Stimulated activated CD8-positive, alpha-beta memory T cell treated with anti-CD3 and anti-CD28 coated beads, Interleukin-2, amount 100 ng/mL, for 1 hour (primary cell): ENCODE measurements at places on chromosomes 4 and X.

DNA sequence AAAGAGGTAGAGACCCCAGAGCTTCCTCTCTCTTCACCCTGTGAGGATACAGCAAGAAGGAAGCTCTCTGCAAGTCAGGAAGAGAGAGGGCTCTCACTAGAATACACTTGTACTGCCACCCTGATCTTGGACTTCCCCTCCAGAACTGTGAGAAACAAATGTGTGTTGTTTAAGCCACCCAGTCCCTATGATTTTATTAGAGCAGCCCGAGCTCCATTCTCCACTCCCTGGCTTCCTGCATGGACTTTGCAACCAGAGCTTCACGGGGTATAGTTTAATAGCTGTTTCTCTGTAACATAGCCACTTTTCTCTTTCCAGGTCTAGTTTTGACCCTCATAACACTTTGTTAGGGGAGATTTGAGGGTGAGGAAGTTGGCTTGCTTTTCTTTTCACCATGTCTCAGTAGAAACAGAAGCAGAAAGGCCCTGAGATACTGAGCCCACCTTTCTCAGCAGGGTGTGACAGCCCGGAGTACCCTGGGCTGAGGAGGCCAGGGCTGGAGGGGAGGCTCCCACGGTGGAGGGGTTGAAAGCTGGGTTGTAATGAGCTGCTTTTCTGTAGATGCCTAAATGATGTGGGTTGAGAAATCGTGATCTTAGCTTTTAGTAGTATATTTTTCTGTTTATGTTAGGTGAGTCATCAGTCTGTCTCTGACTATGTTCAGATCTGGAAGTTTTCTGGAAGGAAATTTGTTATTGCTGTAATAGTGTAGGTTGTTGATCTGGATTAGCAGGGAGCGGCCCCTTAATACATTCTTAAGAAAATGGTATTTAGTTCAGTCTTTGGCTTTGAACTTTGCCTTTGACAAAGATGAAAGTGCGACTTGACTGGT lies 118.6 kb downstream of the PTTG2 start:
- DNase-seq: no peak

- no peak for DNase-seq
Observed at GRCh38 chrX:9163214-9163709, 129.3 kb upstream of the FAM9B start.

DNA sequence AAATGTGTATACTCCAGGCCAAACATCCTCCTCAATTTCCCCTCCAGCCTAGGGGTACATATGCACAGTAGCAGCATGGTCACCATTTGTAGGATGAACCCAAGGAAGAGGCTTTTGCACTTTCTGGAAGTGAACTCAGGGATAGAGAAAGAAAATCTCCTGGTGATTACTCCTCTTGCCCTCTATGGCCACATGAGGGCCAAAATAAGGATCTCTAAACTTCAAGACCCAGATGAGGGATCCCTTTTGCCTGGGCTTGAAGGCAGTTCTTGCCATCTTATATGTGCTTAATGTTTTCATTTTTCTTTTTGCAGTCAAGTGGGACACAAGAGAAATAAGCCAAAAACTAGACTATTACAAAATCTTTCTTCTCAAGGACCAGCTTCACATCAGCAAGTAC lies 29.5 kb upstream of the MUC7 start:
- DNase-seq: no peak

DNA sequence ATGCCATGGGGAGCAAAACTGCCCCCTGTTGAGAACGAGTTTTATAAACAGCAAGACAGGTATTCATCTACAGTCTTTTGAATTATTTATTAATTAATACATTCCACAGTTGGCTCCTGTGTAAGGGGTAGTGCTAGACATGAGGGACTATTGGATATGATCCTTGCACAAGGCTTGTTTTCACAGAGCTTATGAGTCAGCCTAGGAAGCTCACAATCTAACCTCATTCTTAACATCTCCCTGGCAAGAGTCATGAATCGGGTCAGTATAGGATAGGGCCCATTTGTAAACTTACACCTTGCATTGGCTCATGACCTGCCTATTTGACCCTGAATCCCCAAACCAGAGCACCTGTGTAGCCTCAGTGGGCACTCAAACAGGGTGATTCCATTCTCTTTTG lies 209.1 kb upstream of the HCCS start:
- DNase-seq: no peak

GRCh38 chr4:103853627-103854026 lies 133.8 kb upstream of the TACR3 start:
- DNase-seq: no peak

DNA sequence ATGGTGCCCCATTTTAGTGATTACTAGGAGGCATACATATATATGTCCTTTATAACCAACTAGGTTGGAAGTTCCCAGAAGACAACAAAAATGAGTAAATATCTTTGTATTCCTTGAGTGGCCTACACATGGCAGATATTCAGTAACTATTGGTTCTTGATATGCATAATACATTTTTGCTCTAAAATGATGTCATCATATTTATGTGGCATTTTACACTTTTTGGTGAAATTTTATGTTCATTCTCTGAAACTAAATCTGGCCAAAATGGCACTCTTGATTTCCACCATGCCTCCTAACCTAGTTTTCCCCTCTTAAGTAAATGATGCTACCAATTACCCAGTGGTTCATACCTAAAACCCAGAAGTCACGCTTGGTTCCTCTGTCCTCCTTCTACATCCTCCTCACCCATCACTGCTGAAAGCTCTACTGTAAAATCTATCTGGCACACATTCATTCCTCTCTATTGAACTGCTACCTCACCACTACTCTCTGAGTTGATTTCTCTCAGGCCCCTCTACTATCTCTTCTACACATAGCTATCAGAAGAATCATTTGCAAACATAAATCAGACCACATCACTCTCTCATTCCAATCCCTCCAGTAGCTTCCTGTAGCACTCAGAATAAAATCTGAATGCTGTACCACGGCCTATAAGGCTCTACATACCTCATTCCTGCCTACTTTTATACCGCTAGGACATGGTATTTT lies 13.4 kb downstream of the SLC10A7 start:
- DNase-seq: no peak

DNA sequence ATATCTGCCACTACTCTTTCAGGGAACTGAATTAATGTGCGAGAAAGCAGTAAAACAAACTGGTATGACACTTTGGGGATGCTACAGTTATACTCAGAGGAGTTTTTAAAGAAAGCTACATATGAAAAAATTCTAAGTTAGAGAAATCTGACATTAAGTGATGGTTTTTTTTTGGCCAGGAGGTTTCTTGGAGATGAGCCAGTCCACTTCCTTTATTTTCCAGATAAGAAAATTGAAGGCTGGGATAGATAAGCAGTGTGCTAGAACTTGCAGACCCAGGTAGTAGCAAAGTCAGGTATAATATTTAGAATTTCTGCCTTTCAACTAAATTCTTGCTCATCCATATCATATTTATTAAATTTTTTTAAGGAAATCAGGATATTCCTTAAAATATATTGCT lies 106.8 kb downstream of the FAT4 start:
- no peak for DNase-seq

GRCh38 chr4:99047710-99048109 lies 40.9 kb downstream of the ADH5 start:
- DNase-seq: no peak

DNA sequence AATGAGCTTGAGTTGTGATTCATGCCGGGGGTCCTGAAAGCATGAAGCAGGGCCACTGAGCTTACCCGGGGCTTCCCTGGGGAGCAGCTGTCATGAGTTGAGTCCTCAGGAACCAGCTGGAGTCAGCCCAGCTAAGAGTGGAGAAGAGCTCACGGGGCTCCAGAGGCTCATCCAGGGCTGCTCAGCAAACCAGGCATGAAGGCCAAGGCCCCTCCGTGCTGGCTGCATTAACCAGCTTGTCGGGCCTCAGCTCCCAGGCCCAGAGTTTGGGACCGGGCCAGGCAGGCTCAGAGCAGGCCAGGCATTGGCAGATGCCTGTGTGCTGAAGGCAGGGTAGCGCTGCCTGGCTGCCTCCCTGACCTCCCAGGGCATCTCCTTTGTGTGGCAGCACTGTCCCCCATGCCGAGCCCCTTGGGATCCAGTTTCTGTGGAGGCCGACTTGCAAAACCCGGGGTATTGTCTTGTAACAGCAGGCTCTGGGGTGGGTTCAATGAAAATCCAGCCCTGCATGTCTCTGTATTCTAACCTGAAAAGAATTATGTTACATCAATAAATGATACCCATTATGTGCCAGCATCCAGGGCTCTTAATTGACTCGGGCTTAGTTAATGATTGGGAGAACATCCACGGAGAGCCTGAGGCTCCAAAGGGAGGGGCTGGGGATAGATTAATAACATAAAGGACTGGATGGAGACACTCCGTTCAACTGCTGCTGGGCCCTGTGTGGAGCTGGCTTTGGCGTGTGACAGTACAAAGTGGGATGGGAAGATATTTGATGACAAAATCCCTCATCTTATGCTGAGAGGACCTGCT lies 68.0 kb upstream of the MSX1 start:
- DNase-seq: no peak

DNA sequence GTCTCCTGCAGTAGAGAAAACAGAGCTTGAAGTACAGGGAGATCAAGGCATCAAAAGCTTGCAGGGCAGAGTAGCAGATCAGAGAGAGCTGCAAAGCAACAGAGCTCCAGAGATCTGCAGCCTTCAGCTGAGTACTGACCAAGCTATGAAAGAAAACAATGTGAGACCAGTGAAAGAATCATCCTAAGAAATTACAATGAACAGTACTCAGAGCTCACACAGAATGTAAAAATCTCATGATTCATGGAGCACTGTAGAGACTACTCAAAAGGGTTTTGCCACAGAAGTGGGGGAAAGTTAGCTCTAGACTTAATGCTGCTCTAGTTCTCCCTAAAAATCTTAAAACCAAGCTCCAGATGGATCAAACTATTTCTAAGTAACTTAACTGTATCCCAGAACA lies 80.0 kb upstream of the MAB21L2 start:
- no peak for DNase-seq

DNA sequence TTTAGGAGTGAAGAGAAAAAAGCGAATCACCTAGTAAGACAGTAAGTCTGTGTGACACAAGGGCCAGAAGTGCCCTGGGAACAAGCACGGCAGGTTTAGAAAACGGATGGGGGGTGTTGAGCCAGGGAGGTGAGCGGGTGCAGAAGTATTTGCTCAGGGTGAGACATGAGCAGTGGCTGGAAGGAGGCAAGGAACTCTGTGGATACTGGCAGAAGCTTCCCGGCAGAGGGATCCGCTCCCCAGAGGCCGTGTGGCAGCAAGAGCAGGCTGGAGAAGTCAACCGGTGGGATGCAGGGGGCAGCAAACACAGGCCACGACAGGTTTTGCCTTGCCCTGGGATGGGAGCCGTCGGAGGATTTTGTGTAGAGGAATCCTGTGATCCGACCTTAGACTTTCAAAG lies 2.3 kb upstream of the UVSSA start:
- DNase-seq: no peak

DNA sequence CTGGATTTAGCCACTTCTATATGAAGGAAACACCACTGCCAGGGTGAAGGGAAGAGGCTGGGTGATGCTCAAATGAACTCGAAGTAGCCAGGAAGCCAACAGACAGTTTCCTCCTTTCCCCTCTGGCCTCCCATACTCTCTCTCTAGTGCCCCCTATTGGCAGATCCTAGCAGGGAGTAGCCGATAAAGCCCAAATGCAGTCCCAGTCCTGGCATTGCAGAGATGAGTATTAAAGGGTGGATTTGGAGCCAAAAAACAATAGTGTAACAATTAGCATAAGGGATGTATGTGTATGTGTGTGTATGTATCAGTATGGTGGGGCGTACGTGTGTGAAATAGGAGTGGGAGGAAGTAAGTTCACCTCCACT lies 213.8 kb upstream of the LDB2 start:
- DNase-seq: no peak

DNA sequence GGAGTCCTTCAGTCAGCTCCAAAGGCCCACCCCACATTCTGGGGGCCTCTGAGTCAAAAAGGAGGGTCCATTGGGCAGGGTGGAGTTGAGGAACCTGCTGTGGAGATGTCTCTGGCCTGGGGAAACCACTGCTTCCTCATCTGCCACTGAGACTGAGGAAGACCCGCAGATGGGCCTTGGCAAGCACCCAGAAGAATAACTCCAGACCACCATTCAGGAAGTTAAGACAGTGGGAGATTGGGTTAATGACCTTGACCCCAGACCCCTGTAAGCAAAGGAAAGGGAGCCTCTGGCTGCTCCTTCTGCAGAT lies 8.1 kb upstream of the HSD17B10 start:
- no peak for DNase-seq

- DNase-seq: no peak
Observed at GRCh38 chr4:109739547-109739946, 9.7 kb upstream of the PLA2G12A start.

GRCh38 chr4:118270492-118270891 lies 82.3 kb downstream of the PRSS12 start:
- DNase-seq: no peak

GRCh38 chr4:182918044-182918607 lies 940 bp upstream of the DCTD start:
- no peak for DNase-seq

- DNase-seq: no peak
Observed at GRCh38 chrX:139187738-139188137, 342.8 kb upstream of the F9 start.

GRCh38 chr4:41213625-41214135 lies 662 bp downstream of the APBB2 start:
- no peak for DNase-seq

DNA sequence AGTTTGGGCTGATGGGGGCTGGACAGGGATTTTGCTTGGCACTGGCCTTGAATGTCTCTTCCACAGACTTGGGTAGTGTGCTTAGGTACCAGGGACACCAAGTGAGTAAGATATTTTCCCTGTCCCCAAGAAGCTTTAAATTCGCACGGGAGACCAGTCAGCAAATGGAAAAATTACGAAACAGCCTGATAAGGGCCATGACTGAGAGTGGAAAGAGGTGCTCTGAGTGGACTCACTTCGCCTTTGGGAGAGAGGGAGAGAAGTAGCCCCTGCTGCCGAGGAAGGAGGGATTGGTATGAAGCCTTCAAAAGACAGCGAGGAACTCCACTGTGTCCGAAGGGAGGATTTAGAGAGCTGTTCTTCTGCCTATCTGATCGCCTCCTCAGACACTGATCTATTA lies 2.6 kb downstream of the LSM6 start:
- no peak for DNase-seq

GRCh38 chr4:5933116-5933515 lies 40.2 kb upstream of the CRMP1 start:
- DNase-seq: no peak

DNA sequence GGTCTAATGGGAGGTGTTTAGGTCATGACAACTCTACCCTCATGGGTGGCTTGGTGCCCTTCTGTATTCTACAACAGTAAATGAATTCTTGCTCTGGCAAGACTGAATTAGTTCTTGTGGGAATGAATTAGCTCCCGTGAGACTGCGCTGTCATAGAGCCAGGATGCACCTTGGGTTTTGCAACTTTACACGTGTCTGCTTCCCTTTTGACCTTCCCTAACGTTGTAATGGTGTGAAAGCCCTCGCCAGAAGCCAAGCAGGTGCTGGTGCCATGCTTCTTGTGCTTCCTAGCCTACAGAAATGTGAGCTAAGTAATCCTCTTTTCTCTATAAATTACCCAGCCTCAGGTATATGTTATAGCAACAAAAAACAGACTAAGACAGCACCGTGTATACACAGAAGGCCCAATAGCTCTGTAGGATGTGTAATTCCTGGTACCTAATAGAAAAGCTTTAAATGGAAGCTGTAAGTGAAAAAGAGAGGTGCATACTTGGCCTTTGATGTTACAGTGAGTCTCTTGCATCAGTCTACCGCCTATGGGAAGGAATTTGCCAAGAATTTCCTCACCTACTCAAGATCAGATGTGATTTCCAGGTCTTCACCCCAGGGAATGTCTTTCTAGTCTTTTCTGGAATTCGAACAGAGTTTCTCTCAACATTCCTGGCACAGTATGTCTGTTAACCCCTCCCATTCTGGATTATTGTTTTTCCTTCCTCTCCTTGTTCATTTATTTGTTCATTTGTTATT lies 3.2 kb upstream of the ENPEP start:
- DNase-seq: no peak
